ENCODE measurements at places on chromosomes 5 and 9. TPM values are rescaled to one million over a fixed set of nuclear protein-coding genes. Genes with fewer than 3 reads are reported as not detected.

Gene TMC1
- total RNA-seq = not detected

Gene AMBP
- not detected for total RNA-seq

Gene UIMC1
- 42.3 TPM for total RNA-seq

Gene DBH
- total RNA-seq = 1.7 TPM

Gene ROR2
- not detected for total RNA-seq

DNA sequence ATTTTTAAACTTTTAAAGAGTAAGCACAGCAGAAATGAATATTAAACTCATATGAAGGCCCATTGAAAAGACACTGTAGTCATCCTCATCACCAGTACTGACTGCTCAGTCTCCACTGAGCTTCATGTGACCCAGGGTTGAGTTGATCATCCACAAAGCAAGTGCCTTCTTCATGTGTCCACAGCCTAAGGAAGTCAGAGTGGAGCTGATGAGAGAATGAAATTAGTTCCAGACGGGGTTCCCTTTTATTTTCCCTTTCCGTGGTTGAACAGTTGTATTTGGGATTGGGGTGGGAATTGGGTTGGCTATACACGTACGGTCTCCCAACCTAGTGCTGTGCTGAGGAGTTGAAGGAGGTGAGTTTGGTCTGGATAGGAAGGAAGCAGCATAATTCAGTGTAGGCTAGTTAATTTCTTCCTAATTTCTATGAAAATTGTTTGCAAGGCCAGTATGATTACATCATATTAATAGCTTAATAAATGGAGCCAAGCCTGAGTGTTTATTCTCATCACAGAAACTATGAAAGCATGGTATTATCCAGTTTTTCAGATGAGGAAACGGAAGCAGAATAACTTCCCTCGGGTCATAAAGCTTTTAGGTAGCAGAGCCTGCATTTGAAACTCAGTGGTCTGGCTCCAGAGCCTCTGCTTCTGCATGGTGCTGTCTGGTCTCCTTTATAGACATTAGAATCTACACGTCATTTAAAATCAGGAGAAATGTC is 103.9 kb upstream of the DMRT1 start:
- no peaks in the 10 kb centered on the region for H3K27me3 ChIP-seq
- DNase-seq = no peak
- no peak overlapping the region for H3K27ac ChIP-seq
- H3K36me3 ChIP-seq = peaks cover 13% of the 10 kb centered on the region
- H3K4me3 ChIP-seq = no peak overlapping the region

GRCh38 chr5:87912419-87912818 is 356.2 kb downstream of the TMEM161B start:
- H3K4me3 ChIP-seq = no peak overlapping the region
- H3K36me3 ChIP-seq = no peaks in the 10 kb centered on the region
- DNase-seq = no peak
- no peak overlapping the region for H3K27ac ChIP-seq

DNA sequence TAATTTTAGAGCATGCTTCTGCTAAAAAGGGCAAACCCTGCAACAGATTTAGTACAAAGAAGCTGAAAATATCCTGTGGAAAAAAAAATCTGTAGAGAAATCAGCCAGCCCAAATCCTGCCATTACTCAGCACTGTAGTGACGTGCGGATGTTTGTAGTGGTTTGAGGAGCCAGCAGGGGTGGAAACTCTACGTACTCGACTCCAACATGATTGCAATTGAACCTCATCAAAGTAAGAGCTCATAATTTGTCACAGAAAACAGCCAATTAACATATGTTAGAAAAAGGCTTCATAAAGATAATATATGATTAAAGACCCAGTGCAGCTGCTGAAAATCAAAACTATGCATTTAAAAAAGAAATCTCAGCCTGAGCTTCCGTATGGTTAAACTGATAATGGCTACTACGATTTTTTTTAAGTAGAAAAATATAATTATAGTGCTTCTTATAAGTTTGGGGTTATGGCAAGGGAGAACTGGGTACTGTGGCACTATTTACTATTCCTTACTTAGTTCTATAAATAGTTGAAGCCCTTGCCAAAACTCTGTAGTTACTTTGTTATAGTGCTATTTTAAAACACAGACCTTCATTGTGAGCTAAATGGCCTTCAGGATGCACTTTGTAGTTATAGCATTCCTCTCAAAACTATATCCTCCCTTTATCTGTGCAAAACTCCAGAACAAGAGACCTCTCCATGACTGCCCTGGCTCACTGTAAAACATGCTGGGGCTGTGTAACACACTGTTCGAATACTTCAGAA is 49.4 kb downstream of the MEF2C start:
- H3K4me3 ChIP-seq = no peak overlapping the region
- no peaks in the 10 kb centered on the region for H3K36me3 ChIP-seq
- no peaks in the 10 kb centered on the region for H3K27me3 ChIP-seq

- H3K4me3 ChIP-seq = no peak overlapping the region
- H3K27me3 ChIP-seq = no peaks in the 10 kb centered on the region
- DNase-seq = no peak
- H3K27ac ChIP-seq = no peak overlapping the region
These were observed 197.0 kb downstream of the AOPEP start for GRCh38 chr9:94923326-94924089.

DNA sequence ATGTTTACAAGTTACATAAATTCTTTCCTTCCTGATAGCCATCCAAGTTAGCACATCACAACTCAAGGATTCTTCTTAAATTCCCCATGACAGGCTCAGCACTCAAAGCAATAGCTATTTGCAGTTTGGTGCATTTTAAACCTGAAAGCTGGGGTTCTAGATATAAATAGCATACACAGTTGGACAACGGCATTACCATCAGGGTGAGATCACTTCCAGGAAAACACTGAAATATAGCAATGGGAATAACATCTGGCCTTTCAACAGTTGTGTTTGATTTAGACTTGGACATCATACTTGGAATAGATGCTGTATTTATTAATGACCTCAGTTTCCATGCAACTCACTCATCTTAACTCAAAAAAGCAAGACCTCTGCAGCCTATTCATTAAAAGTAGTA is 24.7 kb upstream of the LECT2 start:
- H3K4me1 ChIP-seq = peaks cover 4% of the 10 kb centered on the region
- H3K4me3 ChIP-seq = no peak overlapping the region

GRCh38 chr5:32259033-32259432 is 53.7 kb downstream of the MTMR12 start:
- H3K4me3 ChIP-seq = no peak overlapping the region
- H3K27ac ChIP-seq = no peak overlapping the region
- peaks cover 54% of the 10 kb centered on the region for H3K36me3 ChIP-seq
- no peak for DNase-seq
- H3K27me3 ChIP-seq = no peaks in the 10 kb centered on the region
- no peaks in the 10 kb centered on the region for H3K4me1 ChIP-seq

GRCh38 chr9:8262625-8263622 is 463.3 kb upstream of the DMAC1 start:
- H3K4me1 ChIP-seq = no peaks in the 10 kb centered on the region
- H3K27ac ChIP-seq = no peak overlapping the region
- DNase-seq = no peak
- H3K36me3 ChIP-seq = no peaks in the 10 kb centered on the region
- H3K27me3 ChIP-seq = no peaks in the 10 kb centered on the region
- no peak overlapping the region for H3K4me3 ChIP-seq

- H3K4me3 ChIP-seq = peak overlapping the region; percentile 16
- no peak overlapping the region for H3K27ac ChIP-seq
- no peak for DNase-seq
These were observed 494 bp upstream of the STK32A start for GRCh38 chr5:147234239-147234824.

DNA sequence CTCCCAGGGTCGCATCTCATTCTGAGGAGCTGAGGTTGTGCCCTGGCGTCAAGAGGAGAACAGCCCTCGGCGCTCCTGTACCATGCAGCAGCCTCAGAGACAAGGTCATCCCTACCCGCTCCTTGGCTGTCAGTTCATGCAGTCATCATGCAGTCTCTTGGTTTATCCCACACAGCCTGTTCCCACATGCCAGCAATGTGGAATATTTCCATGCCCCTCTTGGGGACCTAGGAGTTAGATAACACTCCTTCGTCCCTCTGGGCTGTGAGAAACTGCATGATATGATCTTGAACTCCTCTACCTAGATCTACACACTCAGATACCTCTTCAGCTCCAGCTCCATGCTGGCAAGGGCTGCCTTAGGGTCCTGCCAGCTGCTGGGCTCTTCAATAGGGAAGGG is 97.6 kb downstream of the BOD1 start:
- no peak for DNase-seq
- no peaks in the 10 kb centered on the region for H3K4me1 ChIP-seq

- H3K27ac ChIP-seq = no peak overlapping the region
- H3K4me1 ChIP-seq = no peaks in the 10 kb centered on the region
- H3K4me3 ChIP-seq = no peak overlapping the region
These were observed 31.7 kb upstream of the BASP1 start for GRCh38 chr5:17185773-17186172.

DNA sequence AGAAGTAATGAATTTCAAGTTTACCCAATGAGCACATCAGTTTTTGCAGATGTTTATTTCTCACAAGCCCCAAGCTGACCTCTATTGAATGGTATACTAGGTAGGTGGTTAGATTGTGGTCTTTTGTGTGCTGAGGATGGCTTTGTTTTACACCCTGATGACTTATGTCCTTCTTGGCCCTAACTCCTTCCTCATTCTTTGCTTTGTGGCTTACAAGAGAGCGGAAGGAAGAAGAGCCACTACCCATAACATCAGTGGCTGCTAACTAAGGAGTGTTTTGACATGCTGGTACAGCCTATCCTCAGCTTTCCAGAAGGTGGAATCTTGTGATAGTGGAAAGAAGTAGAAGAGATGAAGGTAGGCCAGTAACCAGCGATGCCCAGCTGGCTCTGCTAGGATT is 85.7 kb upstream of the NTRK2 start:
- H3K4me1 ChIP-seq = no peaks in the 10 kb centered on the region
- no peaks in the 10 kb centered on the region for H3K36me3 ChIP-seq
- H3K27me3 ChIP-seq = no peaks in the 10 kb centered on the region
- no peak overlapping the region for H3K4me3 ChIP-seq
- no peak for DNase-seq
- H3K27ac ChIP-seq = no peak overlapping the region

DNA sequence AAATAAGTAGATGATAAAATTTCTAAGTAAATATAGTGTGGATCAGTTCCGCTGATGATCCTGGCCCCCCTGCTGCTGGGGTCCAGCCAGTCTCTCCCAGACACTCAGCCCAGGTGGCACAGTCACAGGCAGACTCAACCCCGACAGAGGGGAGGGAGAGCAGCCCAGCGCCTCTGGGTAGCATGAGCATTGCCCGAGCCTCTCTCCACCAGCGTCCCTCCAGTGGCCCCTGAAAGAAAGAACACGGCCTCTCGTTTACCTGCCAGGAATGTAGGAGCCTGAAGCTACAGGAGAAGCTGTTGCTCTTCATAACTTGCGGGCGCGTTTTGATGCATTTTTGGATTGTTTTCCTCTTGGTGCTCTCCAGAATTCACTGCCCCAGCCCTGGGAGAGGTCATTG is 68.8 kb upstream of the ICE1 start:
- DNase-seq = no peak
- H3K36me3 ChIP-seq = no peaks in the 10 kb centered on the region
- no peak overlapping the region for H3K27ac ChIP-seq
- no peaks in the 10 kb centered on the region for H3K27me3 ChIP-seq
- H3K4me3 ChIP-seq = no peak overlapping the region
